EL (cell line): ENCODE measurements at places on chromosomes 12 and 14.

DNA sequence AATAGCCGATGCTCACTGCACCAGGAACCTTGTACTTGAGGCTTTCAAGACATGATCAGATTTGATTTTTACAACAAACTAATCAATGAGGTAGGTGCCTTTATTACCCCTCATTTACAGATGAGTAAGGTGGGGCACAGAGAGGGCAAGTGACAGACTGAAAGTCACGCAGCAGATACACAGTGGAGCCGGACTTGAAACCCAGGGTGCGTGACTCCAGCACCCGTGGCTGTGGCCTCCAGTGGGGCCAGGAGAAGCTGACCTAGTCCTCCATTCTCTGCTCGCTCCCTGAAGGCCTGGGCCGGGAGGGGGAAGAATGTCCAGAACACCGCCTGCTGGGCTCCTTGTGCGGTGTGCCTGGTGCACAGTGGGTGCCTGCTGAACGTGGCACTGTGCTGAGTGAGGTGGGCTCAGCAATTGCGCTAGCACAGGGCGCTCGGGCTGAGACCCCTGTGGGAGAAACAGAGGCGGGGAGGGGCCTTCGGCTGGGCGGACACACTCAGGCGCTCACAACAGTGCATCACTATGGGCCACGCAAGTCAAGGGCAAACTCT, 125.2 kb downstream of the CALM1 start:
- DNase-seq, result no peak

- peak; percentile 33 for DNase-seq
Measured at GRCh38 chr14:77044783-77045237, 16.3 kb upstream of the IRF2BPL start.

DNA sequence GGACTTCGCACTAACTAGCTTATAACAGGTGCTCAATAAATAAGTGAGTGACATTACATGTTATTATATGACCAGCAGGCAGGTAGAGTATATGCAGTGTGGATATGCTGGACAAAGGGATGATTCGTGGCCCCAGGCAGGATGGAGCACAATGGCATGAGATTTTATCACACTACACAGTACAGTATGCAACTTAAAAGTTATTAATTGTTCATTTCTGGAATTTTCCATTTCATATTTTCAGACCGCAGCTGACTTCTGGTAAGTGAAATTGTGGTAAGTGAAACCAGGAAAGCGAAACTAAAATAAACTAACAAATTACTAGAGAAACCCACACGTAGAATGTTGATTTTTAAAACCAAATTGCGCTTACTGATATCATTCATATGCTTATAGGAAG, 3.3 kb downstream of the PARP11 start:
- DNase-seq, result no peak

GRCh38 chr14:68714991-68715924, 77.6 kb downstream of the ZFP36L1 start:
- peak; percentile 58 for DNase-seq

DNA sequence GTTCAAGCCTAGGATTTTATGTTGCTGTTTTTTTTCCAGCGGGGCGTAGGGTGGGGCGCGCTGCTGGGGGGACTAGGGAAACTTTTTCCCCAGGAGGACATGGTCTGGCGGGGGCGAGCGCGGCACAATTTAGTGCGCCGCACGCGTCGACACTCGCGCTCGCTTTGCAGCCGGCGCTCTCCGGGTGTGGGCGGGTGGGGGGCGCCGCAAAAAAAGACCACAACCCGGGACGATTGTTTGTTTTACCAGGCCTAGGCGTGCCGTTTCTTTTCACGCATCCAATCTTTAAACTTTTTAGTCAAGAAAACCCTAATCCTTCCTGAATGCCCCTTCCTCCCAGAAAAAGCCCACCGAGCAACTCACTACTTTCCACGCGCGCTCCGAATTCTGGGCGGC, 865 bp upstream of the ZFP36L1 start:
- DNase-seq, result no peak

DNA sequence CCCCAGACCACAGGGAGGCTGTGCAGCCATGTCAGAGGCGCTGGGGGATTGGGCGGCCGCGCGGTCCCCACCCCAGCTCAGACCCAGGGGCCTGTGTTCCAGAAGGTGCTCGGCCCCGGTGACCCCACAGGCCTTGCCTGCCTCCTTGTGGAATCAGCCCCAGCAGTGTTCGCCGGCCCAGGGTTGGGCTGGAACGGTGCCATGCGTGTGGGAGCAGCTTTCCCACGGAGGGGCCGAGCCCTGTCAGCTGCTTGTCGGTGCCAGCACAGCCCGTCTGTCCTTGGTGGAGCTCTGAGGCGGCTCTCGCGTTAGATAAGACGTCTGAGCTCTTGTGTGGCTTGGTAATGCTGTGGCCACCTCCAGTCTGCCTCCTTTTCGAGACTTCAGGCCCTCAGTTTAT, 8.5 kb downstream of the ZFYVE21 start:
- no peak for DNase-seq

GRCh38 chr12:53478865-53479264, 20.4 kb downstream of the MAP3K12 start:
- DNase-seq, result no peak

DNA sequence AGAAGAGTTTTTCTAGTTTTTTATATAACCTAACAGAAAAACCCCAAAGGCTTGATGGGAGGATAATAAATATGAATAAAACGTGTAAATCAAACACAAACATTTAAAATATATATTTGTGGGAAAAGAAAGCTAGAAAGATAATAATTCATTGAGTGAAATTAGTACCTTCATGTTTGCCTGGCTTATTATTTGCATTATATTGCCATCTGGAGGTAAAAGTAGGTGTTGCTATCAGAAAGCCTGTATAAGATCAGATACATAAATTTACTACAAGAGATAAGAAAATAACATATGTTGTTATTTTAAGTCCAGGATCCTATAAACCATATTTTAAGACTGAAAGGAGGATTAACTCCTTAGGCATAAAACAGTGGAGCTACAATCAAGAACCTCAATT, 77.7 kb downstream of the NTS start:
- no peak for DNase-seq

GRCh38 chr14:61187196-61187905, 93.8 kb downstream of the TMEM30B start:
- DNase-seq, result no peak

- no peak for DNase-seq
Measured at GRCh38 chr14:51621654-51622053, 30.1 kb upstream of the FRMD6 start.

GRCh38 chr12:131830914-131831571, 2.9 kb downstream of the MMP17 start:
- peak; percentile 50 for DNase-seq

DNA sequence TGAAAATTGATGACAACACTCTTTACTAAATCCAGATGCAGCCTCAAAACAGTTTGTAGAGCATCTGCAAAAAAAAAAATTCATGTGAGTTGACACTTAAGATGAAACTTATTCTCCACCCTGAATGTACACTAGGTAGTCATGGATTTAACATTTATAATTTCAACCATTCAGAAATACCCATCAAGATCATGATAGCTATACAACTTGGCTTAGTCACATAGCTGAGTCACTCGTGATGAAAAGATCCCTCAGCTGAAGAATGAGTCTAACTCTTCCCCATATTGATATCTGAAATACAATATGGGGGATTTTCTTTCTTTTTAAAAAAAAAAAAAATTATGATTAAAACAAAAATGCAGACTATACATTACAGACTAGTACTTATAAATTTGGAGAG, 104.8 kb upstream of the PLEKHG7 start:
- peak; percentile 63 for DNase-seq

DNA sequence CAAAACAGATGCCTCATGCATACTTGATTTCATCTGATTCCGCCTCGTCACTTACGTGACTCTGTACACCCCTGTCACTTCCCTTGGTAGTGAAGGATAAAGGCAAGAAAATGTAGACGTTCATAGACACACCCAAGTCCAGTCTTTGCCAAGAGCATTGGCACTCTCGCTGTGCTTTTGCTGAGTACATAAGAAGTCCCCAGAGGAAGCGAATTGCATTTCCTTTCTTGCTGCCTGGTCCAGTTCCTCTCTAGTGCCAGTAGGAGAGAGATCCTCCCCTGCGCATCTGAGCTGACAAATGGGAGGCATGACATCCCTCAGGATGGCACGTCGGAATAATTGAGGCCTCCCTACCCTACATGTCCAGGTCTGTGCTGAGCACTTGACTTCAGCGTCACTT, 21.3 kb upstream of the RIN3 start:
- DNase-seq, result no peak

DNA sequence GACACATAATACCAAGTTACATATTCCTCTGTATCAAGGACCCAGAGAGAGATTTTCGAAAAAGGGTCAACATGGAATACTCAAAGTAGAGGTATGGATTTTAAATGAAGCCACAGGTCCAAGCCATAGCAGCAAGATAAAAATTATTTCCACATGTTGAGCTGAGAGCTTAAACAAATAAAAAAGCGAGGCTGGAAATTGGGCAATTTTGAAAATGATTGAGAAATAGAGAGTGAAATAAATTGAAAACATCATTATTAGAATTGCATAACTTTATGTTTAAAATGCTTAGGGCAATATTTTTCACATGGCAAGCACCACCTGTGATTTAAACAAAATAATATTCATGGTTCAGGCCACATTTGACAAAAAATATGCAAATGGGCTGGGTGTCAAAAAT, 1251.0 kb upstream of the USP15 start:
- DNase-seq, result no peak

GRCh38 chr14:91866061-91866460, 1.3 kb downstream of the TC2N start:
- DNase-seq, result peak; percentile 19

- DNase-seq, result no peak
Measured at GRCh38 chr12:87253157-87253556, 776.0 kb downstream of the C12orf50 start.

- DNase-seq, result peak; percentile 44
Measured at GRCh38 chr12:13177373-13177772, 19.2 kb upstream of the EMP1 start.

DNA sequence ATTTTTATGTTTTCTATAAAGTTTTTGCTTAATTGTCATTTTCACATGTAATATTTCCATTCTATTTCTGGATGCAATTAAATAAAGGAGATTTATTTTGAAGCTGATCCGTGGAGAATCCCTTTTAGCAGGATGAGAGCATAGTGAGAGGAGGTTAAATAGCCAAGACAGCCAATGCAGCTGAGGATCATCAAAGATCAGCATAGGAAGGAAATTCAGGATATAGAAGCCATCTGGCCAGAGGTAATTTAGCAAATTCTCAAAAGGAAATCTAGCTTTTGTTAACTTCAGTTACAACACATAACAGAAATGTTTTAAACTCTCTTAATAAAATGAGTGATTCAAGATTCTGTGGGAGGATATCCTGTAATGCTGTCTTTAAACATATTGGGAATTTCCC, 122.8 kb upstream of the PDE3A start:
- no peak for DNase-seq

GRCh38 chr14:65846196-65846868, 433.8 kb downstream of the FUT8 start:
- DNase-seq, result no peak

GRCh38 chr12:68781728-68782127, 26.2 kb upstream of the MDM2 start:
- no peak for DNase-seq

DNA sequence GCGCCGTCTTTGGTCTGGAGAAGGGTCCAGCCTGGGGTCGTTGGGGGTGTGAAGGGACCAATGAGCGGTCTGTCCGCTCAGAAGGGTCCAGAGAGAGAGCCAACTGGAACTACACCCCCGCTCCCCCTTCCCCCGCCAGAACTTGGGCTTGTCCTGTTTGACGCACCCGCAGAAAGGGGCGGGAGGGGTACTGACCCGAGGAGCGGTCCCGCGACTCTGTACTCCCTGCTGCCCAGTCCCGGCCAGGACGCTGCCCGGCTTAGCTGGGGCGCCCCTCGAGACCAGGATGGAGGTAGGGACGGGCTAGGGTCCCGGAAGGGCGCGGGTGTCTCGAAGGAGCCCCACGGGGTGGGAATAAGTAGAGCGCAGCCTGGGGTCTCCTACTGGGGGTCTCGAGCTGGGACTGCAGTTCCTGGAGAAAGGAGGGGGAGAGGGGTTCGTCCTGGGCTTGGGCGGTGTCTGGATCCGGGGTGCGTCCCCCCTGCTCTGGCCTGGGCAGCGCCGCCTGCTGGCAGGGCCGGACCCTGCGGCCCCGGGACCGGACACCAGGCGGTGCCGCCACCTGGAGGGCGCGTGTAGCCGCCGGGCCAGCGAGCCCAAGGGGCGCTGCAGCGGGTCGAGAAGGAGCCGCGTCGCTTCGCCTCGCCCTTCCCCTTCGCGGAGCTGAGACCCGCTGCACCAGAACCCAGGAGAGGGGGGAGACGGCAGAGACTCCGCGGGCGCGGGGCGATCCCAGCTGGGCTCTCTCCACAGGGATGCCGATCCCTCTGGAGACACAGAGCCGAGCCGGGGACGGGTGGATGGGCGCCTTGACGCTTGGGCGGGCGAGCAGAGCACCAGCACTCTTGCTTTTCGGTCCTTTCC, 3.8 kb upstream of the CACNB3 start:
- DNase-seq, result peak; percentile 82

DNA sequence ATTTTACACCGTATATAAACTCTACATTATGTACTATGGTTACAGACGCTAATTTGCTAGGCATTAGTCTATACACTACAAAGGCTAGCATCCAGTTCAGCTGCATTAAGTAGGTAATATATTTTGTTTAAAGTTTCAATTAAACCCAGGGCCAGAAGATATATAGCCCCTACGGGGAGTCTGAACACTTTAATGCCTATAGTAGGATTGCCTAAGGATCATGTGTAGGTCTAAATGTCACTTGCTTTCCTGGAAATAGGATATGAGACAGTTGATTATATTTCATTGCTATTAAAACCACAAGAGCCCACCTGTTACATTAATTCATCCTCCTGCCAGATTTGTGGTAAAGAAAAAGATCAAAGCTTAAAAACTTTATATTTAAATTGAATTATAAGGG, 286.9 kb downstream of the TMTC2 start:
- no peak for DNase-seq

GRCh38 chr12:78002878-78003277, 172.2 kb downstream of the NAV3 start:
- no peak for DNase-seq

GRCh38 chr14:102418853-102419240, 56.1 kb downstream of the TECPR2 start:
- DNase-seq, result no peak

GRCh38 chr12:99138393-99138792, 493.3 kb downstream of the APAF1 start:
- no peak for DNase-seq

DNA sequence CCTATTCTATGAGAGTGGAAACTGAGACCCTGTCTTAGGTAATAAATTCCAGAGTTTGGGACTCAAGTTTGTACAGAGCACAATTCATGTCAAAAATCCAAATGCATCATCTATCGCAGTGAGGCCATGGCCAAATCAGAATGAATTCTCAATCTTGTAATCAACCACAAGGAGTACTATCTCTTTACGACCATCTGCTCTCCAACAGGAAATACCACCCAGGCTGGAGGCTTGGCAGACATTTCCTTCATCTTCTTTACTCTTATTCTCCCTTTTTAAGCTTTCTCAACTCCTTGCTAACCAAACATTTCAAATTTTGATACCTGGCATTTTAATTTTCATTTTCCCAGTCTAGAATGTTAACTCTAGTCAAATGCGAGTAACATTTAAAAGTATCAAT, 32.7 kb upstream of the RNU6-7 start:
- no peak for DNase-seq

GRCh38 chr14:59704054-59704645, 127.5 kb upstream of the CCDC175 start:
- no peak for DNase-seq
